ENCODE measurements at places on chromosomes 2 and 18.

DNA sequence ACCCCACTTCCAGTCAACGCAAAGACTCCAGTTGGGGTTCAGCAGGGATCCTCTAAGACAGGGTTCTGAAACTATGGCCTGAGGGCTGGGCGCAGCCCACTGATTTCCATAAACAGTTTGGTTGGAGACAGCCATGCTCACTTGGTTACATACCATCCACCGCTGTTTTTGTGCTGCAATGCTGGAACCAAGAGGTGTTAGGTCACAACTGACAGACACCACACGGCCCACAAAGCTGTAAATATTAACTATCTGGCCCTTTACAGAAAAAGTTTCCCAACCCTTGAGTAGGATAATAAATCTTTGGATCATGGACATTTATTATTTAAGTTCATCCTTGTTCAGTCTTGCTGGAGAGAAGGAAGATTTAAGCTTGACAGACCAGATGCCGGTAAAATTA, 8.4 kb upstream of the CD226 start:
- DNase-seq, result no peak

- DNase-seq, result no peak
Observed at GRCh38 chr18:67553437-67553836, 36.9 kb upstream of the DSEL start.

- no peak for DNase-seq
Observed at GRCh38 chr2:121008975-121009374, 273.3 kb downstream of the GLI2 start.

- no peak for DNase-seq
Observed at GRCh38 chr18:2916184-2916583, 69.4 kb downstream of the EMILIN2 start.

DNA sequence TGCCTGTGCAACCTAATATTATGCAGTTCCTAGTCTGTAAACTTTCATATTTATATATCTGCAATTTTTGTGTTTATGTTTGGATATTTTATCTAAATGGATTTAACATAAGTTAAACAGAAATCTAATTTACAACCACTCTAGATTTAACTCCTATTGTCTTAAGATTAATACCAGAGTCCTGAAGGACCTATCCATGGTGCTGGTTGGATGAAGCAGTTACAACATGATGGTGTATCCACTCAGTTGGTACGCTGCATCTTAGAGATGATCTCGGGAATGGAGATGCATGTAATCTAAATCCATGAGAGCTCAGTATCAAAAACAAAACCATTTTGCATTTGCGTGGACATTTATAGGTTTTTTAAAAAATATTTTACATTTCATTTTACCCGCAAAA, 745.9 kb upstream of the SLC8A1 start:
- DNase-seq, result no peak

GRCh38 chr2:86492048-86492453, 50.9 kb downstream of the KDM3A start:
- no peak for DNase-seq

- DNase-seq, result no peak
Observed at GRCh38 chr2:10949835-10950234, 38.1 kb downstream of the KCNF1 start.

DNA sequence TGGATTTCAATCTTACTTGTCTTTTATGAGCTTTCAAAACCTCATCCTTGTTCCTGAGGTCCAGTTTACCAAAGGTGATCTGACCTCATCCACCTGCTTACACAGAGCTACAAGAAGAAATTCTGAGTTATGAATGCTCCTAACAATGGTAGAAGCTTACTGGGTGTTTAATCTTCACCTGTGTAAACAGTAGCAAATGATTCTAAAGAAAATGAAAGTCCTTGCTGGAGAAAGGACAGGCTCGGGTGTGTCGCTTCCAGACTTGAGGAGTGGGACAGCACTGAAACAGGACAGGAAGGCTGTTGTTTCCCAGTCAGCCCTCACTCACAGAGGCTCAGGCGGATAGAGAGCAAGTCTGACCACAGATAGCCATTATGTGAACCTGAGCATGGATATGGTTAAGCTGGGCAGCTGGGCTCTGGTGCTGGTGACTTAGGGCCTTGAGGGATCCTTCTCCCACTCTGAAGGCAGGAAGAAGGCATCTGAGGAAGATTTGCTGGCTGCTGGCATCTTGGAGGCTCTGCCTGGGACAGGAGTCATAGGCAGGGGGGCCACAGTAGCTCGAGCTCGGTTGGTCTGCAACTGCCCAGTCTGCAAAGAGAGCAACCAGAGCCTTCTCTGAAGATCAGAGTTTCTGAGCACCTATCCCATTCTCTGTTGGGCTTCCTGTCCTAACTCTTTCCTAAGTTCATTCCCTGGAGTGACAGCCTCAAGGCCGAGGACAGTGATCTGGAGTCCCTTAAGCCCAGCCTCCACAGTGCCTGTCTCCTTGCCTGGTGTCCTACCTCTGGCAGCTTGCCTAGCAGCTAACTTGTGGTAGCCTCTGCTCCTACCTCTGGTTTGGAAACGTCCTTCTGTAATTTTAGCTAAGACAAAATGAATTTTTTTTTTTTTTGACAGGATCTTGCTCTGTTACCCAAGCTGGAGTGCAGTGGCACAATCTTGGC, 4.0 kb downstream of the DOK1 start:
- DNase-seq, result no peak

- DNase-seq, result no peak
Observed at GRCh38 chr2:86315084-86315483, 22.3 kb downstream of the REEP1 start.

DNA sequence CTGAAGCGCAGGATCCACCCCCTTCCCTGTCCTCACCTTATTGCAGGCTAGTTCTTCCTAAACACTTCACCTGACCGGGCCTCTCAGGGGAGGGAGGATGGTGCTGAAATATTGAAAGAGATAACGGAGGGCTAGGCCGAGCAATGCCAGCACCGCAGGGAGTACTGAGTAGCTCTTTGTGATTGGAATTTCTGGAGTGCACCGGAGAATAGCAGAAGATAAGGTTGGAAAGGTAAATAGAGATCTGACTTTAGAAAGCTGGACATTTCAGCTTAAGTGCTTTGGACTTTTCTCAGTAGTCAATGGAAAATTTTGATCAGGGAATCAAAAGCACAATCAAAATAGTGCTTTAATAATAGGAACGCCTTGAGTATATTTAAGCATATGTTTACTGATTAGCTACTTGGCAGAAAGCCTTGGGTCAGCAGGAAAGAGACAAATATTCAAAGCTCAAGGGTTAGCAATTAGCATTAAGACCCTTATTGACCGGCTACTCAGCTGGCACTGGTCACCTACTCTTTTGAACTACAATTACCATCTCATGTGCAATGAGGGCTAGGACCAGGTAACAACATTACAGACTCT, 142.9 kb upstream of the NDUFV2 start:
- DNase-seq, result no peak

All from activated CD4-positive, CD25-positive, alpha-beta regulatory T cell treated with anti-CD3 and anti-CD28 coated beads, Interleukin-2, amount 50 U/mL, for 72 hours (primary cell).